ENCODE measurements at places on chromosomes 16 and 17. TPM values are rescaled to one million over a fixed set of nuclear protein-coding genes. Genes with fewer than 3 reads are reported as not detected.

TPSG1 gene
- not detected for total RNA-seq

GRCh38 chr17:49315551-49316257 lies 46.3 kb downstream of the ZNF652 start:
- peaks cover 18% of the 10 kb centered on the region for H3K4me1 ChIP-seq
- H3K36me3 ChIP-seq = peaks cover 17% of the 10 kb centered on the region
- H3K4me3 ChIP-seq = no peak overlapping the region
- H3K27ac ChIP-seq = no peak overlapping the region

DNA sequence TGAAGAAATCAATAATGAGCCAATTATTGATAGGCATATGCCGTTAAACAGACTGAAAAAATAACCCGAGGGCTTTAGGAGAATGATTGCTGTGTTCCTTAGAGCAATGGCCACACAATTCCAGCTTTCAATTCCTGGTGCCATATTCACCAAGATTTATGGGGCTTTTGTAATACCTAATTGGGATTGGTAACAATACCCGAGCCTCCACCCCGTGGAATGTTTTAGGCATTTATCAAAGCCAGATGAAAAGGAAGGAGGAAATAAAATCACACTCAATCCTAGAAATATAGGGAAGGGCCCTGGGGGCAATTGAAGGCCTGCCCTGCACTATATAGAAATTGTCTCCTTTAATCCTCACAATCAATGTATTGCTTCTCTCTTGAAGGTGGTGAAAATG lies 42.1 kb upstream of the MLYCD start:
- peaks cover 2% of the 10 kb centered on the region for H3K27me3 ChIP-seq
- H3K4me3 ChIP-seq = no peak overlapping the region
- H3K4me1 ChIP-seq = no peaks in the 10 kb centered on the region
- no peaks in the 10 kb centered on the region for H3K36me3 ChIP-seq
- no peak for DNase-seq

- no peaks in the 10 kb centered on the region for H3K27me3 ChIP-seq
- DNase-seq = no peak
- no peak overlapping the region for H3K27ac ChIP-seq
- no peak overlapping the region for H3K4me3 ChIP-seq
Observed at GRCh38 chr16:68931196-68931595, 87.9 kb downstream of the TANGO6 start.

Data from activated T-helper 2 cell treated with anti-CD3 and anti-CD28 coated beads, Interferon-gamma antibody, Interleukin-2, Interleukin-4, amounts not matched to agents 10 μg/mL and 5 μg/mL and 100 μg/mL, durations not matched to agents 14 hours and 24 hours and 36 hours (primary cell).